Neural crest cell (in vitro differentiated cells): ENCODE measurements at places on chromosomes 1 and 21. TPM values are rescaled to one million over a fixed set of nuclear protein-coding genes. Genes with fewer than 3 reads are reported as not detected.

The RASSF5 gene
- 1.2 and 1.4 TPM in 2 replicates for total RNA-seq

The SERPINC1 gene
- 0.18 TPM in 1 of 2 replicates, not detected in the other for total RNA-seq

The NPR1 gene
- total RNA-seq = 0.57 and 0.93 TPM in 2 replicates

The AGT gene
- total RNA-seq = 0.16 and 0.26 TPM in 2 replicates

The IFI44 gene
- 0.47 TPM in 1 of 2 replicates, not detected in the other for total RNA-seq

The KCNN3 gene
- total RNA-seq = 0.84 and 1.1 TPM in 2 replicates

The ELAVL4 gene
- 0.77 and 1.7 TPM in 2 replicates for total RNA-seq

DNA sequence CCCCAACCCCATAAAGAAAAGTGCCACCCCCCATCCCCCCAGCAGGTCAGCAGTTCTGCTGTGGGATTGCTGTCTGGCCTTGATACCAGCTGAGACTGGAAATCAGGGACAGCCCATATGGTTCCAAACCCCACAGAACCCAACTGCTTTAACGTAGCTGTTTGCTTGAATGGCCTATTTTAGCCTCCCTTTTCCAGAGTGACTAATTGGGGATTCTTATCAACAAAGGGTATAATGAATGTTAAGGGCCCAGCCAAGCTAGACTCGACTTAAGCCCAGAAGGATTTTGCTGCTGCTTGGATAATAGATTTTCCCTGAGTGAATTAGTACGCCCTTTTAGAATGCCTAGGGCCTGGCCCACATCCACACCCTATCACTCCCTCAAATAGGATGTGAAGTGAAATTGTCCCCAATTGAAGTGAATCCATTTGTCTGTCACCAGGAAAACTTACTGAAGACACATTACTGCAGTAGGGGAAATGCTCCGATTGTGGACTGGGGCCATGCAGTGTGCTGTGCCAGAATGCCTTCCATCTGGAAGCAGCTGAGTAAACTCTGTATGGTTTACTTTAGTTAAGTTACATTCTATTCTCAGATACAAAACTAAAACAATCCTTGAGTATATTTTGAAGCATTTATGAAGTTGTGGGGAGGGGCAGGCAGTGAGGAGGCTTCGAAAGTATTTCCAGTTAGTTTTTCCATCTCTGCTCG, 156.9 kb downstream of the DHRS3 start:
- peaks cover 3% of the 10 kb centered on the region for H3K36me3 ChIP-seq
- no peak overlapping the region for H3K4me3 ChIP-seq
- no peaks in the 10 kb centered on the region for H3K27me3 ChIP-seq
- no peak for DNase-seq
- H3K27ac ChIP-seq = peak overlapping the region; percentile 28
- H3K4me1 ChIP-seq = peaks cover 7% of the 10 kb centered on the region

GRCh38 chr1:225763716-225764548, 13.7 kb upstream of the SRP9 start:
- H3K4me3 ChIP-seq = no peak overlapping the region
- no peak for DNase-seq
- H3K27me3 ChIP-seq = no peaks in the 10 kb centered on the region
- no peak overlapping the region for H3K27ac ChIP-seq

DNA sequence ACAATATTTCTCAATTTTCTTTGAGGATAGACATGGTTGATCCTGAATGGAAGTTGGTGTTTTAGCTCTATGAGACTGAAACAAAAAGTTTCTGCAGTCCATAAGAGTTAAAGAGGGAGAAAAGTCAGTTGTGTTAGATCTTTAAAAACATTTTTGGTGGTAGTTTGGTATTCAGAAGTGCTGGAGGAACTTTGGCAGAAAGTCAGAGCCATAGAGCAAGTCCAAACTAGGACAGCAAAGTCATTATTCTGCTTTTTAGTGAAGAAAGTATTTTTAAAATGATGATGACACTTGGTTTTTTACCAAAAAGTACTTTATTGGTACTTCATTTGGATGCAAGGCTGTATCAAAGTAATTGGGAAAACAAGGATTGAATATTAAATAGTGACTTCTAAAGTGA, 41.8 kb downstream of the FNBP1L start:
- DNase-seq = no peak
- peaks cover 7% of the 10 kb centered on the region for H3K4me1 ChIP-seq
- no peaks in the 10 kb centered on the region for H3K27me3 ChIP-seq
- no peak overlapping the region for H3K27ac ChIP-seq
- peaks cover 5% of the 10 kb centered on the region for H3K36me3 ChIP-seq
- no peak overlapping the region for H3K4me3 ChIP-seq

DNA sequence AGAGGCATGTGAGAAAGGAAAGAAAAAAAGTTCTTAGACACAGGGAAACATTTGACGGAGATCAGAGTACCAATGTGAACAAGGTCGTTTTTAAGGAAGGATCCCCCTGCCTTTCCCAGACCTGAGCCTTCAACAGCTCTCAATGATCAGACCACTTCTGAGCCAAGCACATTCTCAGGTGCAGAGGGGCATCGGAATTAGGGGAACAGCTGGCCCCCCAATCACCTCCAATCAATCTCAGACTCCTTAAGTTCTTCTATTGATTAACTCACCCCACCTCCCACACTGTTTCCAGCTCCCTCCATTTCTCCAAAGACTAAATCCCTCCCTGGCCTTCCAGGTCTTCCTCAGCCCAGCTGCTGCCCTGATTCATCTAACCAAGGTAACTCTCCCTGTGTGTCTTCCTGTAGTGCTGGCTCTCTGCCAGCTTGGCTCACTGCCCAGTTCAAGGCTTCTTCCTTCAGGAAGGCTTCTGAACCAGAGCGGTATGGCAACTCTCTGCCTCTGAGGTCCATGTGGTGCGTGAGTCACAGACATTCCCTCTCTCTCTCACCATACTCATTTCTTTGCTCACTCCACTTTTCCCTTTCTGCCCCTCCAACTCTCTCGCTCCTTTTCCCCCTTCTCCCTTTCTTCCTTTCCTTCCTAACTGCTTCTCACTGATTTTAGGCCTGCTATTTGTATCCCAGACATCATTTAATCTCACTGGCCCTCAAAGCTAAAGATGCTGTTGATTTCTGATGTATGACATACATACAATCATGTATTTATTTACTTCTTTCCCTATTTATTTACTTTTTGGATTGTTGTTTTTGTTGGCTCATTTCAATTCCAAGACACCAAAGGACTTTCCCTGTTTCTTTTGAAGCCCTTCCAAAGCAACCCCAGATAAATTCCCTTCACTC, 18.1 kb downstream of the CFAP45 start:
- H3K27me3 ChIP-seq = peaks cover 21% of the 10 kb centered on the region
- no peaks in the 10 kb centered on the region for H3K36me3 ChIP-seq
- no peak for DNase-seq
- no peak overlapping the region for H3K27ac ChIP-seq
- H3K4me3 ChIP-seq = no peak overlapping the region

GRCh38 chr1:31221072-31221471, 18.6 kb downstream of the NKAIN1 start:
- DNase-seq = no peak
- H3K27me3 ChIP-seq = no peaks in the 10 kb centered on the region
- peak overlapping the region; percentile 3 for H3K27ac ChIP-seq
- no peak overlapping the region for H3K4me3 ChIP-seq
- no peaks in the 10 kb centered on the region for H3K36me3 ChIP-seq

DNA sequence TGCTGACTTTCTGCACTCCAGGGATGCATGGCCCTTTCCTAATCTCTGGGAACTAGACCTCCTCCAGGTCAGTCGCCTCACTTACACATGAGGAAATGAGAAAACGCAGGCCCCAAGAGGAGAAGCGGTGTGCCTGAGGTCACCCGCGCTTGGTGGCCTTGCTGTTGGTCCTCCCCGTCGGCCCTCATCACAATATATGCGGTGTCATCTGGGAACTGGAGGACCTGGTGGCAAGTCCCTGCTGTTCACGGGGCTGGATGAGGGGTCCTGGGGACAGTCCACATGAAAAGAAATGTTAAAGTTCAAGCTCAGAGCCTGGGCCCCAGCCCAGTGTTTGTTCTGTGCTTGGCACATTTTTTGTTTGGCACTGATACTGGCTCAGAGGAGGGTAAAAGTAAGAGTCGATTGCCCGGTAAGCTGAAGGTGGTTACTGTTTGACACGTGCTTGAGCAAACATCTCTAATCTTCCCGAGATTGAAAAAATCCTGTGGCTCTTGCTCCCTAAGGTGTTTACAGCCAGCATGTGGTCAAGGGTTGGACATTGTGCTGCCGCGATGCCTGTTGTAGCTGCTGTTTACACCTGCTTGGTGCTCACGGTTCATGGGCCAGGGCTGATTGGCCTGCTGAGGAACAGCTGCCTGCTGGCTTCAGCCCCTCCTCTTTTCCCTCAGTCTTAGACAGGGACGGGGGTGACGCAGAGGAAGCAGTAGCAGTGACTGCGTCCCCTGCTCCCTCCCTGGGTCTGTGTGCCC, 5.2 kb downstream of the COQ8A start:
- no peak overlapping the region for H3K27ac ChIP-seq
- DNase-seq = no peak
- peaks cover 3% of the 10 kb centered on the region for H3K36me3 ChIP-seq
- H3K4me3 ChIP-seq = no peak overlapping the region

- no peaks in the 10 kb centered on the region for H3K27me3 ChIP-seq
- peak overlapping the region; percentile 79 for H3K27ac ChIP-seq
- peak; percentile 77 for DNase-seq
- H3K4me1 ChIP-seq = peaks cover 62% of the 10 kb centered on the region
These were observed 176.9 kb upstream of the LMO4 start for GRCh38 chr1:87151500-87152421.

DNA sequence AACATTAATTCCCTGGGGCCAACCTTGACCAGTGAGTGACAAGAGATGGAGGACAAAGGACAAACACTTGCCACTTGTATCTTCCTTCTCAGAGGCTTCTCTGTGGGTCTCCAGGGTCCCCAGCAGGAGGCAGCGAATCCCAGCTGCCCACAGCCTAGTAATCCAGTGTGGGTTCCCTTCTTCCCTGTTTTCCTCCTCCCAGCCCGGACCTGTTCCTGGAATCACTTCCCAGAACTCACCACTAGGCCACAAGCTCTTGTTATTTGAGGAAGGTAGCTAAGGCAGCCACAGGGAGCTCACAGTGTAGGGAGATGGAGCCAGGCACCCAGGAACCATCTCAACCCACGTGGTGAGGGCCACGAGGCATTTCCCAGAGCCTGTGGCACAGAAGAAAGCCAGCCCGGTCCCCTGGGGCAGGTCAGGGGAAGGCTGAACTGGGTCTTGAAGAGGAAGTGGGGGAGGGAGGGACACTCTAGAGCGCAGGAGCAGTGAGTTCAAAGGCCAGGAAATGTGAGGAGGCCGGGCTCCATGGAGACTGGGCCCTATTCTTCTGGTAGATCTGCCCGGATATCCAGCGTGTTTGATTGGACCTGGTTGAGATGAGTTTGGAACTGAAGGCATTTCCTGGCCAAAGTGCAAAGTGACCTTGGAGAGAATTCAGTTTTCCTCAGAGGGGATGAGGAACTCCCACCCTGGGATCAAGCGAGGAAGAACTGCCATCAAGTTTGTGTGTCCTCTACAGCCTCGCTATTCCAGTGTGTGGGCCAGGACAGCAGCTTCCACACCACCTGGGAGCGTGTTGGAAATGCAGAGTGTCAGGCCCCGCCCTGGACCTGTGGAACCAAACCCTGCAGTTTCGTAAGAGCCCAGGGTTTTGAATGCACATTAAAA, 20.3 kb upstream of the C2CD2 start:
- DNase-seq = no peak
- H3K27ac ChIP-seq = no peak overlapping the region
- peaks cover 46% of the 10 kb centered on the region for H3K4me1 ChIP-seq

- no peak within 1 kb of the TSS for H3K27ac ChIP-seq
- no peak for DNase-seq
- H3K36me3 ChIP-seq = no peaks in the 10 kb centered on the region
These were observed at the start of gene GBP2 for GRCh38 chr1:89125913-89126580. Gene GBP2 (minus strand): TSS chr1:89126114. CDS start chr1:89121966, 4,148 bp downstream.

- peaks cover 62% of the 10 kb centered on the region for H3K27me3 ChIP-seq
- H3K4me1 ChIP-seq = no peaks in the 10 kb centered on the region
- no peaks in the 10 kb centered on the region for H3K36me3 ChIP-seq
- no peak overlapping the region for H3K27ac ChIP-seq
- no peak overlapping the region for H3K4me3 ChIP-seq
These were observed 174.1 kb upstream of the IGSF21 start for GRCh38 chr1:17933501-17933900.

- H3K27me3 ChIP-seq = peaks cover 50% of the 10 kb centered on the region
- H3K36me3 ChIP-seq = no peaks in the 10 kb centered on the region
- no peak overlapping the region for H3K27ac ChIP-seq
- H3K4me3 ChIP-seq = no peak overlapping the region
- H3K4me1 ChIP-seq = no peaks in the 10 kb centered on the region
These were observed 4.0 kb upstream of the CDA start for GRCh38 chr1:20584890-20585289.

DNA sequence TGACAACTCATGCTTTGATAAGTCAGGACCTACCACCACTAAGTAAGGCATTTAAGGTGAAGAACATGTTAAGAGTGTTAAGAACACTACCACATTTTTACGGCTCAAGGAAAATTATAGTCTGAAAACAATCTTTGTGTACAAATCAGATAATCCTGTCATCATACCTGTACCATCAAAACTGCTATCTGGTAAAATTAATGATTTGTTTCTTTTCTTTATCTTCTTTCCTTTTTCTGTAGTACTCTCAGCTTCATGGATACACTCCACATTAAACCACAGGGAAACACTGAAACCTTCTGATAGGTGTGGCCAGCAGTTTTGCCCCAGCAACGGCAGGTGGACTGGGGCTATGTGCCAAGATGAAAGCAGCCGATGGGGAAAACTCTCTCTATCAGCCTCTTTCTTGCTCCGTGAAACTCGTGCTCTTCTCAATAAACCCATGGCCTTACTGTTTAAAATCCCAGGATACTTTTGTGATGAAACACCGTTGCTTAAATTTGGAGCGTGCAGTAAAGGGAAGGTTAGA, 75.1 kb downstream of the LYST start:
- no peak overlapping the region for H3K4me3 ChIP-seq
- no peaks in the 10 kb centered on the region for H3K4me1 ChIP-seq
- no peaks in the 10 kb centered on the region for H3K36me3 ChIP-seq
- no peak overlapping the region for H3K27ac ChIP-seq
- no peak for DNase-seq

DNA sequence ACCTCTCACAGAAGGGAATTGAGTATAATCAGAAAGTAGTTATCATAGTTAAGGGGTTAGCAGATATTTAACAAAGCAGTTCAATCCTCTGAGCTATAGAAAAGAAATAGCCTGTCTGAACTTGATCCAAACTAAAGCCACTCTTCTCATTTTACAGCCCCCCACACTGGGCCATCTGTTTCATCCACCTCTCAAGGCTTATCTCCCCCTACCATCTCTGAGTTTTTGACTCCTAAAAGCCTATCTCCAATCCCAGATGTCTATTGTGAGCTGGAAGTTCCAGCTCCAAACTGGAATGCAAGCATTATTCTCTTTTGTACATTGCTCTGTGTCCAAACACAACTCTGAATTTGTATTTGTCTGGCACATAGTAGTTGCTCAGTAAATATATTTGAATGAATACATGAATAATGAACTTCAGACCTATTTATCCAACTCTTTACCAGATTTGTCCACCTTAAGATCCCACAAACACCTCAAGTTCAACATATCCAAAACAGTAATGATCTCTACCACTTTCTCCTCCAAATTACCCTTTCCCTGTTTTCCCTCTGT, 98.1 kb downstream of the PLPP3 start:
- no peaks in the 10 kb centered on the region for H3K36me3 ChIP-seq
- no peaks in the 10 kb centered on the region for H3K27me3 ChIP-seq
- H3K27ac ChIP-seq = no peak overlapping the region
